ENCODE measurements at places on chromosomes 12 and 14.
A peak's percentile ranks its signal among the peaks of the same experiment; 100 is the strongest.

- peak; percentile 24 for DNase-seq
Observed at GRCh38 chr12:53659011-53659551, 16.8 kb downstream of the ATP5MC2 start.

DNA sequence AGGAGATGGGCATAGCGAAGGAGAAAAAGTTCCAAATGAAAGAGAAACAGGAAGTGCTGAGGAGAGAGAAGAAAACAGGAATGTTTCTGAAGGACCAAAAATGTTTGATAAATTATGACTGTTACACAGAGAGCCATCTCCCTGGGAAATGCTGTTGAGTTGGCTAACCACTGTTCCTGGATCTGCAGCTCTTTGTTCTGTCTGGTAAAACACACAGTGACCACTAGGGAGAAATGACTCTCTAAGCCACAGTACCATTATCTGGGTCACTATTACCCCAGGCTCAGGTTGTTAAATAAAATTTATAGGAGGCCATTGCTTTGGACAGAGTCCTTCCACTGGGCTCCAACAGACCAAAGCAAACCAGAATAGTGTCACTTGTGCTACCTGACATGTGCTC lies 219.3 kb downstream of the CRADD start:
- no peak for DNase-seq

- no peak for DNase-seq
Observed at GRCh38 chr12:48119834-48120195, 651 bp downstream of the PFKM start.

DNA sequence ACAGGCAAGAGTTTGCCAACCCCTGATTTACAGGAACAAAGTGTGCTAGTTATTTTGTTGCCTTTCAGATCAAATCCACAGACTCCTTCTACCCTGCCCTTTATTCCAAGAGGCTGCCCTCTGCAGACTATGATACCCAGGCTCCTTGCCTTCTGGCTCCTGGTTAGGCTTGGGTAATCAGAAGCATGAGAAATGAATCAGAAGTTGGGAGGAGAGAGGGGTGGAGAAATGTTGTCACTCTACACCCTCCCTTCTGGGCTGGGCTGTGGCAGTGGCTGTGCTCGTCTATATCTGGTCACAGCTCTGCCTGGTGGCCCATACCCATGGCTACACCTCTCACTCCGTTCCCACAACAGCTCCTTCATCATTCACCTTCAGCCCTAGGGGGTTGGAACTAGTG lies 204.6 kb upstream of the PLXNC1 start:
- no peak for DNase-seq

GRCh38 chr14:70811050-70811449 lies 1.7 kb upstream of the MAP3K9 start:
- DNase-seq, result no peak

Measured in NCI-H1105 (cell line).